ENCODE measurements at places on chromosomes 7 and 10.

DNA sequence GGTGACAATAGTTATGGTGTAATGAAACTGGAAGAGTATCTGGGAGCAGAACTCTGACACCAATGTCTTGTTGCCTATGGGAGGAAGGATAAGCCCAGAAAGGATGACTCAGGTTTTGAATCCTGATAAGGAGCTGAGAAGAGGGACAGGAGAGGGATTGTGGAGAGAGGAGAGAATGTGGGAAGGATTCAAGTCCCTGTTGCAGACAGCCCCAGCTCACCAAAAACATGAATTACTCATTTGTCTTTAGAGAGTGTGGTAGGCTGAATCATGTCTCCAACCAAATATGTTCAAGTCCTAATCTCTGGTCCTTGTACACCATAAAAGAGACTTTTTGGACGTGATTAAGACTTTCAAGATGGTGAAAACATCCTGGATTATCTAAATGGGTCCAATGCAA, 206.9 kb upstream of the PHYHIPL start:
- no peak for DNase-seq

- DNase-seq = peak; percentile 100
Measured at GRCh38 chr10:132536877-132537683, 507 bp upstream of the INPP5A start.

DNA sequence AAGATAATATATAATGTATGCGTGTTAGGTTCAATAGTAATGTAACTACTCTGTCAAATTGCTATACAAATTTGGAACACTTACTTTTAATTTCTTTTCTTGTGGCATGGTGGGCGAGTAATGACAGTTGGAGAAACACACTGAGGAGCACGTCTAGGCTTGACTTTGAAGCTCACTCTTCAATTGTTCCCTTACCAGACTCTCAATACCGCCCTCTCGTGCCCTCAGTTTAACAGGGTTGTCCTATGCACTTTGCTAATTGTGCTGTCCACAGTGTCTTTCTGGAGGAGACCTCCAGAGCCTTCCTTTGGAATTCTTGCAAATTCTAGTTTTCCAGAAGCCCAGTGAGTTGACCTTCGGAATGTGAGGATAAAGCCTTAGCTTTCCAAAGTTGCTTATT, 107.2 kb upstream of the RELN start:
- no peak for DNase-seq

- no peak for DNase-seq
Measured at GRCh38 chr10:66804962-66805361, 120.9 kb upstream of the LRRTM3 start.

DNA sequence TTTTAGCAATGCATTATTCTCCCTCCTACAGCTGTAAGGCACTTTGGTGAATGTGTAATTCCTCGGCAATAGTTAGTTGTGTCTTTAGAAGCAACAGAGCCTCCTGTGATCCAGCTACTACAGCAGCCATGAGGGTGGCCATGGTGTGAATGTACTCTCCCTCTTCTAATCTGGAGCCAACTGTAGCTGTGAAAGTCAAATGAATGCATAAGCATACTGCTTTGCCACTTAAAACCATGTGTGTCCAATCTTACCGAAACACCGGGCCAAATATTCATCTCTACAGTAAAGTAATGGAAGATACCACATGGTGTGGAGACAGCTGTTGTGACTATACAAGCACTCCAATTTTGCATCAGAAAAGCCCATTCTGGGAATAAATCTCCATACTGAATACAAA, 195.0 kb downstream of the DNAJC1 start:
- no peak for DNase-seq

- no peak for DNase-seq
Measured at GRCh38 chr10:124705817-124706461, 38.2 kb downstream of the FAM53B start.

GRCh38 chr7:43880596-43880995, 11.3 kb upstream of the MRPS24 start:
- no peak for DNase-seq

DNA sequence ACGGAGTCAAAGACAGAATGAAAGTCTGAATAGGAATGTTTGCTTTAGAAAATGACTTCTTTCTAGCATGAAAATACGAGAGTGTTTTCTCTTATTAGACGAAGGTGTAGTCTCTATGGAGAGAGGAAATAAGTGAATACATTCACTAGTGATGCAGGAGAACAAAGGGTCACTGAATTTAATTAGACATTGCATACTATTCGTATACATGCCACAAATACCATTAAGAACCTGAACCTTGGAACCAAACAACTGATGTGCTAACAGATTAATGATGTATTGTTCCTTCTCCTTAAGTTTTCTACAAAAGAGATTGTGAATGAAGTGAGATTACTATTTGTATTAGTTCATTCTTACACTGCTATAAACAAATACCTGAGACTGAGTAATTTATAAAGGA, 10.3 kb downstream of the THAP5 start:
- DNase-seq = no peak

DNA sequence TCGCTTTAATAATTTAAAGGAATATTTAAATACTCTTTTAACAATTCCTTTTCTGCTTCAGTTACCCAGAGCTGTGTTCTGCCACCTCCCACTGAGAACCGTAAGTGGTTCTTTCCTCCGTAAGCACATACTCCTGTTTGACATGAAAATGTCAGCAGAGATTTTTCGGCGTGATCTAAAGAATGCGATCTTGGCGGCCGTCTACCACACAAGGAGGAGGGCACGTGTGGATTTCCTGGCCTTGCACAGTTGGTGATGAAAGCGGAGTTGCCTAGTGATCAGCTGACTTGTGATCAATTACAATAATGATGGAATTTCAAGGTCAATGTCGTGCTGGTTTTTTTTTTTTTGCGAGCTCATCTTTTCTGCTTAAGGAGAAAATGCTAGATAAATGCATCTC, 35.6 kb upstream of the INSIG1 start:
- DNase-seq = no peak

- no peak for DNase-seq
Measured at GRCh38 chr10:28664369-28664740, 13.0 kb upstream of the BAMBI start.

GRCh38 chr10:132703419-132704007, 82.4 kb downstream of the NKX6-2 start:
- no peak for DNase-seq

DNA sequence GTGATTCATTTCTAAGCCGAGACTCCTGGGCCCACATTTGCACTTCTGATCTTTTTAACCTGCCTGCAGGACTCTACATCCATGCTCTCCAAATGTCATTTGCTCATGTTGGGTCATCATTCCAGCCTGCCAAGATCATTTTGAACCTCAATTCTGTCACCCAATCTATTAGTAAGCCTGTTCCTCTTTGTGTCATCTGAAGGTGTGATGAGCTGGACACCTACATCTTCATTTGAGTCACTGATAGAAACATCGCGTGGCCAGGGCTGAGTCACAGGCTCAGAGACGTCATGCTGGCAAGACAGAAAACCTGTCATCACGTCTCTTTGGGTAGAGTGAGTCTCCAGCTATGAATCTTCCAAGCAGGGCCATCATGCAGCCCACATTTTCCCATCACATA, 65.3 kb upstream of the SLF2 start:
- no peak for DNase-seq

DNA sequence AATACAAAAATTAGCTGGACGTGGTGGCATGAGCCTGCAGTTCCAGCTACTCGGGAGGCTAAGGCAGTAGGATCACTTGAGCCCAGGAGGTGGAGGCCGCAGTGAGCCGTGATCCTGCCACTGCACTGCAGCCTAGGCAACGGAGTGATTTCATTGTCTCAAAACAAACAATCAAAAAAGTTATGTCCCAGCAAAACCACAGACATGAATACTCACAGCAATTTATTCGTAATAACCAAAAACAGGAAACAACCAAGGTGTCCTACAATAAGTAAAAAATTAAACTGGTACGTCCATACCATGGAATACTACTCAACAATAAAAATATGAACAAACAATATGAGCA, 11.6 kb upstream of the CYTH3 start:
- DNase-seq = no peak

DNA sequence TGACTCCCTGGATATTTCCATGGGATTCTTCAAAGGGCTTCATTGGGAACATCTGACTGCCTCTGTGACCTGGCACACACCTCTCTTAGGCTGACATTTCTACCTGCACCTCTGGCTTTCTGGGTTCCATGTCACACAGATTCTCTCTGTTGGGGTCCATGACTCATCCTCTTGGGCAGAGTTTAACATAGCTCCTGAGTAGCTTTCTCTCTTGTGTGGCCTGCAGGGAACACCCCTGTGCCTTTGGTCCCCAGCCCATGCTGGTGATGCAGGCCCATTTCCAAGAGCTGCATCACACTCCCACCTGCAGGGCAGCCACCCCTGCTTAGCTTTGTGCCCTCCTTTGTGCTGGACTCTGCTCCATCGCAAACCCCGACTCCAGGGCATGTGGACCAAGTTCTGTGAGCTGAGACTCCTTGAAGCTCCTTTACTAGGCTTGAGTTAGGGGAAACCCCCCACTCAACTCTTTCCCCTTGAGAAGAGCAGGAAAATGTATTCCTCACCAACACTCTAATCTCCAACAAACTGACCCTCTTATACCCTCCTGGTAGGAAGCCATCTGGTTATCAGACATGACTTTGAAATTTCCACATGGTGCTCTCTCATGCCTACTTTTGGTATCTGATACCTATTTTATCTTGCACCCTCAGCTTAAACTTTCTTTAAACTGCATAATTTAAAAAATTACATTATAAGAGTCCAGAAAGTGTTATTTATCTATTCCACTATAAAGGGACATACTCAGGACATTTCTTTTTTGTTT, 93.3 kb downstream of the ZNF777 start:
- no peak for DNase-seq

GRCh38 chr10:18113881-18114280, 26.3 kb upstream of the CACNB2 start:
- DNase-seq = no peak

- peak; percentile 32 for DNase-seq
Measured at GRCh38 chr10:69960988-69961880, 91.4 kb upstream of the MACROH2A2 start.

DNA sequence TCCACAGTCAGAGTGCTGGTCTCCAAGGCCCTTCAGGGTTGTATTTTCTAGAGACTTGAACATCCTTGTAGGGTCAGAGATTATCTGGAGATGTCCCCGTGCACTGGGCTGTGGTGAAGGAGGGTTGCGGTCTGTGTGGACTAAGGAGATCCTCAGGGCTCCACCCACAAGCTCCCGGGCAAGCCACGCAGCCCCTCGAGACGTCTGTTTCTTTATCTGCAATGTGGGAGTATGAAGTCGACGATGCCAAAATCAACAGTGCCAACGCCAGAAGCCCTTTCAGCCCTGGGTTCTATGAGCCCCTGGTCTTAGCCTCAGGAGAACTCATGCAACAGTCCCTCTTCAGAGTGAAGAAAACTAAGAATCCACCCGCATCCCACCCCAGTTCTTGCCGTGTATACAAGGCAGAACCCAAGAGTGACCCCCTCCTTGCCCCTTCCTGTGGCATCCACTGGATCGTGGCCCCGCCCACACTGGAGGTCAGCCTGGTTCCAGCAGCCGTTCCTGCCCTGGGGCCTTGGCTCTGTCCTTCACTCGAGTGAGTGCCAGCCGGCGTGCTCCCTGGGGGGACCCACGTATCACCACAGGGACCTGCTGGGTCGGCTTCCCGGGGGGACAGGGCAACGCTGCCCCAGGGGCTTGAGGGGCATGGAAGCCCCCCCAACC, 6.0 kb upstream of the SHH start:
- DNase-seq = no peak

GRCh38 chr10:132713421-132714095, 72.4 kb downstream of the NKX6-2 start:
- no peak for DNase-seq

GRCh38 chr7:146074195-146074765, 42.3 kb upstream of the CNTNAP2 start:
- DNase-seq = no peak

DNA sequence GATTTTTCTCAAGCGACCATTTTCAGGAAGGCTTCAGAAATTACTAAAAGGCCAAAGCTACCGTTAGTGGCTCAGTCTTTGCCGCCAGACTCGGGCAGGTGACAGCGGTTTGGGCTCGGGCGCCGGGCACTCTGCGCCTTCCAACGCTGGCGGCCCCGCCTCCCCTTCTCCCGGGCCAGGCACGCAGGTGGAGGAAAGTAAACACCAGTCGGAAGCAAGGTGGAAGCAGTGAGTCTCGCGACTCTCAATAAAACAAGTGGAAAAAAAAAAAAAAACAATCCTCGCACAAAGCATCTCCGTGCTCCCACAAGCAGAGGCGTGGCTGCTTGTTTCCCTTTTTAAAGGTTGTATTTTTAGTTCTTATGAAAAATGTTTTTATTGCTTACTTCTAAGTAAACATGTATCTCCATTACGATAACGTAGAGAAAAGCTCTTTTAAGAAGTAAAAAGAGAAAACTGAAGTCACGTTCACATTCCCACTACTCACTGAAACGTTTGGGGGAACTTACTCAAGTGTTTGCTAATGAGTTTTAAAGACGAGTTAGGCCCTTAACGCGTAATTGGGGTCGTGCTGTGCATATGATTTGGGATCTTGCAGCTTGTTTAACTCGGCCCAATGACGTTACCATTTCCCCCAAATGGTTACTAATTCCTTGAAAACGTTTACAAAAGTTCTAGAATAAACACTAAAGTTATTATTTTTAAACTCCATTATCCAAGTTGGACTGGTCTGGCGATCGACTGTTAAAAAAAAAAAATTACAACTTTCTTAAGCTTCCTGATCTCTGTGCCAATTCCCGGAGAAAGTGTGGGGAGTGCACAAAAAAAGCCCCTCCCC, 864 bp downstream of the CDCA7L start:
- no peak for DNase-seq

GRCh38 chr7:30543813-30544525, 39.3 kb upstream of the GGCT start:
- DNase-seq = no peak

GRCh38 chr7:96819111-96819700, 109.6 kb upstream of the SEM1 start:
- DNase-seq = no peak

GRCh38 chr7:143929224-143929920, 5.7 kb upstream of the OR2F2 start:
- no peak for DNase-seq

DNA sequence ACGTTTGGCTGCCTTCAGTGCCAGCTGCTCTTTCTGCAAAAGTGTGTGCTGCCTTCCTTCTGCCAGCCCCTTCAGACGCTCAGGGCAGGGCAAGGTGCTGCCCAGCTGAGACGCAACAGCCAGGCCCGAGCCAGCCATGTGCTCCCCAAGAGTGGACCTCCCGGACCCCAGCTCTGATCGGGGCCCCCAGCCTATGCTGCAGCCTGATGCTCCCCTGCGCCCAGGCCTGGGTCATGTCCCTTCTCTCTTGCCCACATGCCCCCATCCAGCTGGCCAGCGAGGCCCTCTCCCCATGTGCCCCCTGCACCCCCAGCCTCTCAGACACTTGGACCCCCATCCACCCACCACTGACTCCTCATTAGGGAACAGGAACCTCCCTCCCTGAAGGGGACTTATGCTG, 17.8 kb downstream of the WDR86 start:
- no peak for DNase-seq

Data from liver (tissue), 10 donors.